Fibroblast of pulmonary artery (primary cell): ENCODE measurements at places on chromosomes 2 and 18.

DNA sequence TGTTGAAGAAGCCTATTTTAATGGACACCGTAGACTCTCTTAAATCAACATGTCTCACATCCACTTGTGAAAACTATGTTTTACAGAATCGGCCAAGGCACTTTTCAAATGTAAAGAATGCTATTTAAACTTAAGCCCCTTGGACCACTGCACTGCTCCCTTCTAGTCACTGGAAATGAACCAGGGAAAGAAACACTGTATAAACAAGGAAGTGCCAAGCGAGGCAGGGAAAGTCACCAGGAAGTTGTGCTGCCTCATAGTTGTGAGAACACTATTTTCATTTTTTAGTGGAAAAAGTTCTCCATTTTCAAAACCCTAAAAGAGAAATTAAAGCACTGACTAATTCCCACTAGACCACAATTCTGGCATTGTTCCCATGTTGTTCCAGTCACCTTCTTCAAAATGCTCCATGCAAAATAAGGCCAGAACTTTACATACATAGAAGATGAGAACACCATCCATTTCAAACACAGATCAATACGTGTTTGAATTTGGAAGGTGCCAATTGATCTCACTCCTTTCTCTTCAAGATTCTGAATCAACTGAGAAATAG lies 13.5 kb downstream of the CCDC141 start:
- DNase-seq = peak; percentile 10

- DNase-seq = no peak
Measured at GRCh38 chr2:97716695-97717612, 3.6 kb downstream of the ZAP70 start.

DNA sequence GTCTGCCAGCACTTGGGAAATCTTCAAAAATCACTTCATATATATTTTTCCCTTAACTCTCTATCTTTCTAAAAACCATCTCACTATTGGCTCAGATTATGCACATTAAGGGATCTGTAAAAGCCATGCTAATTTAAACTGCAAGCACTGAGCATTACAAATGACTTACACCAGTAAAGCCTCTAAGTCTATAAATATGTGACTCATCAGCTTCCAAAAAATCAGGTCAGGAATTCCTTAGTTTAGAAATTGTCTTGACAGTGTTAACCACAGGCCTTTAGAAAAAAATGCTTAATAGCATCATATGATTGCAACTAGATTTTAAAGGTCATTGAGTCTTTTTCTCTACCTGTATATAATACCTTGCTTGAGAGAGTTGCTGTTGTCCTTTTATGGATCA lies 1113.6 kb upstream of the PIK3C3 start:
- peak; percentile 36 for DNase-seq

DNA sequence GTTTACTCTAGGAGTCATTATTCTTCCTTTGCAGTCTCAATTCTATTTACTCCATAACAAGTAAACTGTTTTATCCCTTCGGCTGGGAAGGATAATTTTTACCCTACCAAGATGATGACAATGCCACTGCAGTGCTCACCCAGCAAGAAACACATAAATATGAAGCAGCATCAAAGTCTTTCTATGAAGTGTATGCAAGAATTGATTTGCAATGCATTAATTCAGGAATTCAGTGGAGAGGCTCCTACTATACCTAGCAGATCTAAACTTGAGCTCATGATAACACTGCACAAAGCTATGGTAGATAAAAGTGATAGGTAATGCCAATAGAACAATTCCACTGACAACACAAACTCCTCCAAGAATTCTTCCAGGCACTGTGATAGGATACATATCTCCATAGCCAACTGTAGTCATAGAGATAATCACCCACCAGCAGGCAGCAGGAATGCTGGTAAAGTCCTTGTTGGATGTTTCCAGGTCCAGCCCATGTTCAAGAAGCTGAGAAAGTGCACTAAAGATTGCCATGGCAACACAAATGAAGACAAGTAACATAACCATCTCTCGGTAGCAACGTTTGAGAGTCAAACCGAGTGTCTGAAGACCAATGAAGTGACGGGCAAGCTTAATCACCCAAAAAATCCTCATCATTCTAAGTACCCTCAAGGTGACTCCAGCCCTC lies 49.9 kb downstream of the KCNG3 start:
- DNase-seq = no peak
